ENCODE measurements at places on chromosomes 12 and 14.

GRCh38 chr14:92514844-92515514 lies 1.4 kb downstream of the RIN3 start:
- peak; percentile 45 for DNase-seq

DNA sequence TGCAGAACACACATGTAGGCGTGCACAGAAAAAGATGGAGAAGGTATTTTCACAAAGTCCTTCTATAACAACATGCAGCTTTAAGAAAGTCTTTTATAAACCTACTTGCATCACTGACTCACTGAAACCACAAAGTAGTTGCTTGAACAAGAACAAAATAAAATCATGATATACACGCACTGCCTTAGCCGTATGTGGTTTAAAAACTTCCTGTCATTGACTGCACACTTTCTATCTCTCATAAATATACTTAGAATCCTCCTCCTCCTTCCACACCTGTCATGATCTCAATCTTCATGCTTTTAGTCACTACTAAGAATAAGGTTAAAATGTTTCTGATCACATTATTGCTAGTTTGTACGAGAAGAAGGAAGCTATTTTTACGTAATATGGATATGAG lies 31.8 kb upstream of the RAD51AP1 start:
- peak; percentile 65 for DNase-seq

- DNase-seq: peak; percentile 7
These were observed 131.6 kb downstream of the PPFIA2 start for GRCh38 chr12:81627336-81628189.

GRCh38 chr14:86782092-86782580 lies 1210.8 kb downstream of the GALC start:
- DNase-seq: no peak

DNA sequence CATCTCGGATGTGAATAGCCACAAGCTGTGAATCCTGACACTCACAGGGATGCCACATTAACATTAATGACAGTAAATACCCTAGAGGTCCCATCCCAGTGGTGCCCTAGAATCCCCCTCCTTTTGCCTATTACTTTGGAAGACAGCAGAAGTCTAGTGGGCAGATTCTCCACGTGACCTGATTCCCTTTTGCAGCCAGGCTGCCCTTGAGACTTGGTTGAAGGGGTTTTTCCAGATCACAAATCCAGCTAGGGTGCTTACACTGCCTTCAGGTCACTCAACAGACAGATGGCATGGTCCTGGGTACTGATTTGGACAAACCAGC lies 8.7 kb downstream of the HDAC7 start:
- no peak for DNase-seq

- DNase-seq: no peak
These were observed 22.3 kb downstream of the FBXW8 start for GRCh38 chr12:116933091-116933490.
